ENCODE measurements at places on chromosomes 7 and 10.

GRCh38 chr10:68121020-68121743 lies 11.9 kb downstream of the MYPN start:
- no peak for DNase-seq

- no peak for DNase-seq
Observed at GRCh38 chr7:140595468-140596092, 45.0 kb downstream of the DENND2A start.

GRCh38 chr7:157527686-157528085 lies 190.9 kb downstream of the DNAJB6 start:
- DNase-seq = peak; percentile 10

DNA sequence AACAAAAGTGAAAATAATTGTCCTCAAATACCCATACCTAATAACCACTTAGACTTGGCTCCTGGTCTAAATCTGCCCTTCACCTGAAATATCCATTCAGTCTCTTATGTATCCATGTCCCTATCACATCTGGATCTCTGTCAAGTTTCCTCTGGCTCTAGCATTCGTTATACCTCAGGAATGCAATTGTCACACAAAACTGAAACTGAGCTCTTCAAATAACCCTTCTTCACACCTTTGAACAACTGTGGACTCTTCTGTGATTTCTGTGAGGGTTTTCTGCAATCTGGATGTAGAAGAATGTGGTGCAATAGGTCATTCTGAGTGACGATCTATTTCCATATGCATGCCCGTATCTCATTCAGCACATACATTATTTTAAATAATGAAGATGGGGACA lies 53.5 kb upstream of the FGL2 start:
- DNase-seq = no peak

DNA sequence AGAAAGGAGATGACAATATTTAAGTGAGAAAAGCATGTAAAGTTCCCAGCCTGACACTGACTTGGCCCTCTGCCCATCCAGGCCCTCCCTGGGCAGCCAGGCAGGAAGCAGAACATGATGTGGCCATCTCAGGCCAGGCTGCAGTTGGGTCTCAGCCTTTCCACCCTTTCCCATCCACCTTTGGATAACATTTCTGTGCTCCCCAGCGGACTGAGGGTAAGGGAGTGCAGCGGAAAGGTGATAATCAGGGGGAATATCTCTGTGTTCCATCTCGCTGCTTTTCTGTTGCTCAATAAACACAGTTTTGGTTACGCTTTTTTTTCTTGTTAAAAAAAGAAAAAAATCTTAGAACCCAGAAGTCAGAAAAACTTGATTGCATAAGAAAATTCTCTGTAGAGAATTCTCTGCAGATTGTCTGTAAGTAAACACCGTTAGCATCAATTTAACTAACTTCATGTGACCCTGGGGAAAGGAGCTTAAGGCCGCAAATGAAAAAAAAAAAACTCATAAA lies 37.2 kb upstream of the TARP start:
- no peak for DNase-seq

- no peak for DNase-seq
Observed at GRCh38 chr7:55308186-55308929, 56.8 kb upstream of the LANCL2 start.

DNA sequence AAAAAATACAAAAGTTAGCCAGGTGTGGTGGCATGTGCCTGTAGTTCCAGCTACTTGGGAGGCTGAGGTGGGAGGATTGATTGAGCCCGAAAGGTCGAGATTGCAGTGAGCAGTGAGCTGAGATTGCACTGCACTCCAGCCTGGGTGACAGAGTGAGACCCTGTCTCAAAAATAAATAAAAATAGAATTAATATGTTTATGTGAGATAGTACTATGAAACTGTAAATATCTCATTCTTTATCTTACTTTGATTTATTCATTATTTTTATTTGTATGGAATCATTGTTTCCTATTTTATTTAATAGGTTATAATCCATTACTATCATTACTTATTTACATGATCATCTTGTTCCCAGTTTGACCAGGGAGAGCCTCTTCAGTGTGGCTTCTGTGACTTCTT lies 41.0 kb upstream of the STRIP2 start:
- no peak for DNase-seq

GRCh38 chr7:33237036-33237435 lies 107.7 kb downstream of the BBS9 start:
- DNase-seq = no peak

DNA sequence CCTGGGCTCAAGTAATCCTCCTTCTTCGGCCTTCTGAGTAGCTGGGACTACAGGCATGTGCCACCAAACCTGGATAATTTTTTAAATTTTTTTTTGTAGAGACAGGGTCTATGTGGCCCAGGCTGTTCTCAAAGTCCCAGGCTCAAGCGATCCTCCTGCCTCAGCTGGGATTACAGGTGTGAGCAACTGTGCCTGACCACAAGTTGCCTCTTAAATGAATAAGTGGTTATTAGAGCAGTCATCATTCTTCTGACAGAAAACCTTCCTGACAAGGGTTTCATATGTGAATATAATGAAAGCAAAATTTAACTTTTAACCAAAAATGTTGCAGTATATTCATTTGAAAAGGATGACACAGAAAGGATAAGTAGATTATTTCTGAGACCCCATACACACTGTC lies 532.5 kb downstream of the GRM8 start:
- no peak for DNase-seq

DNA sequence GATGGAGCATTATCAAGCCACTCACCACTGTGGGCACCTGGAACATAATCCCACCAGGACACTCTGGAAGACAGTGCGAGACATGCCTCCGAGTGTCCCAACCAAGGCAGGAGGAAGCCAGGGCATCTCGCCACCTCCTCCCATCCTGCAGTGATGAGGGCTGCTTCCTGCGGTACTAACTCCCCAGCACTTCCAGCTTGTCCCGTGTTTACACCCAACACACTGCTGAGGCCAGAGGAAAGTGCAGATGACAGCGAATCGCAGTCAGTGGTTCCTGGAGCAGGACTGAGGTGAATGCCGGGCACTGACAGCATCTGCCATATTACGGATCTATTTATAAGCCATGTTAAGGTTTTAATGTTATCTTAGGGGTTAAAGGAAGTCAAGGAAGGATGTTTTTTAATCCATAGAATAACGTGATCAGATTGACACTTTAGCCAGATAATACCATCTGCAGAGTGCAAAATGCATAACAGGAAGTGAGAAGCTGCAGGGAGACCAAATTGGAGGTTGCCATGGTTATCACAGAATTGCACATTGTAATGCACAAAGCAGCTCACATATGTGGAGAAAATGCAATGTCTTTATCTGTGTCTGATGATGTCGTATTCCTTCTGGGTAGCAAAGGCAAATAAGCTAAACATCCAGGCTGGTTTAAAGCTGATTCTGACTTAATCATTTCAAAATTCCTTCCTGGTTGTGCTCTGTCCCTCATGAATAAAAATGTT lies 314.1 kb upstream of the C7orf33 start:
- no peak for DNase-seq

DNA sequence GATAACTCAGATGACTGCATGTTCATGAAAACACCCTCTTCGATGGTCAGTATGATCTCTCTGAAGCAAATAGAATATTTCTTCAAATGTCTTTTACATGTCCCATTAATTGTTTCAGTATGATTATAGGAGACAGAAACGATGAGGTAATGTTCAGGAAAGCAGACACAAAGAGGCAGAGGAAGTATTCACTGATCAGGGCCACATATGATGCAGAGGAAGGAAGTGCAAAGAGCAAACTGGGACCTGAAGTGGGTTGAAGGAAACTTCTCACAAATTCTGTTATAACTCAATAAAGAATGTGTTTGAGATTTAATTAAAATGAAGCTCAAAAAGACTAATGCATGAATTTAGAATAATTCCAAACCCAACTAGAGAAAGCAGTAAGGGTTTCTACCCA lies 70.5 kb downstream of the TES start:
- no peak for DNase-seq

GRCh38 chr7:95691464-95691863 lies 80.9 kb upstream of the DYNC1I1 start:
- no peak for DNase-seq

DNA sequence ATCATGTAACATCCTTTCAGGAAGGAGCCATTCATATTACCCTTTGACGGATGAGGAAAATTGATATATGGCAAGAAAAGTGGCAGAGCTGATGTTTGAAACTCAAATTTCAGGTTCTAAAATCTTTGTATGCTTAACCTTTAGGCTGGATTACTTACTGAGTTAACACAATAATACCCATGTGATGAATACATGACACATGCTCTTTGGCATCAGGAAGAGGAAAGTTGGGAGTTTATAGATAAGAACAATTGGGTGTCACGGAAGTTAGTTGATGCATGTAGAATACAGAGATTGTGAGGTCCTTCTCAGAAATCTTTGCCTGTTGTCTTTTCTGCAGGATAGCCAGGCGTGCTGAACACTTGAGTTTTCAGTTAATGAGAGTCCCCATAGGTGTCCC lies 572.1 kb upstream of the POM121L12 start:
- DNase-seq = no peak

- no peak for DNase-seq
Observed at GRCh38 chr10:122336961-122337360, 37.5 kb upstream of the PLEKHA1 start.

- no peak for DNase-seq
Observed at GRCh38 chr7:16315280-16315679, 106.1 kb downstream of the CRPPA start.

- DNase-seq = peak; percentile 36
Observed at GRCh38 chr10:100621360-100622205, 85.8 kb downstream of the HIF1AN start.

DNA sequence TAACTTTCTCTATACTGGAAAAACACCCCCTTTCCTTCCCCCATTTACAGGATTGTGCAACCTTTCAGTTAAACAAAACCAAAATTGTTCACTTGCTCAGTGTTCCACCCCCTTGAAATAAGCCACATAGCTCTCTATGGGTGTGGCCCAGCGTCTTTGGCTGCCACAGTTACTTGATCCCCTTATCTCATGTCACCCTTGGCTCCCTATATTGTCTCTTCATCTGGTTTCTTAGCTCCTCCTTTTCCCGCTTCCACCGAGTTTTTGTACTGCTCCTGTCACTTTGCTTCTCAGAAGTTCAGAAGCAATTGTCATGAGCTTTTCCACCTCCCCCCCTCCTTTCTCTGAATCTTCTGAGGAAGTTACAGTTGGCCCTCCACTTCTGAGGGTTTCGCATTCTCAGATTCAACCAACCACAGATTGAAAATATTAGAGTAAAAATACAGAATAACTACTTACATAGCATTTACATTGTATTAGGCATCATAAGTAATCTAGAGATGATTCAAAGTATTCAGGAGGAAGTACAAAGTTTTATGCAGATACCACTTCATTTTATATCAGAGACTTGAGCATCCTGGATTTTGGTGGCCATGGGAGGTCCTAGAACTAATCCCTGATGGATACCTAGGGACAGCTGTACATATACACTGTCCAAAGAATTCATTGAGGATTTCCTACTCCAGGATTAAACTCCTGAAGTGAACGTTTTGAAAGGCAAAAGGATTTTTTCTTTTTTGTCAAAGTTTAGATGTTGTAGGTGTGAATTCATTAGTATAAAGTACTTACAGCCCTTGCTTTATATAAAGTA lies 60.4 kb downstream of the ADD3 start:
- no peak for DNase-seq

All from activated CD8-positive, alpha-beta memory T cell treated with anti-CD3 and anti-CD28 coated beads, Interleukin-2, amount 50 U/mL, for 4 hours (primary cell).